Esophagus squamous epithelium (tissue), 5 donors: ENCODE measurements at places on chromosomes 6 and 20. TPM values are rescaled to one million over a fixed set of nuclear protein-coding genes. Genes with fewer than 3 reads are reported as not detected.

GRCh38 chr6:140011537-140011936, 637.1 kb upstream of the CITED2 start:
- H3K27ac ChIP-seq, result no peak overlapping the region
- no peak overlapping the region for H3K4me3 ChIP-seq
- no peaks in the 10 kb centered on the region for H3K4me1 ChIP-seq
- H3K36me3 ChIP-seq, result no peaks in the 10 kb centered on the region
- H3K27me3 ChIP-seq, result no peaks in the 10 kb centered on the region

TBX18 gene
- 3.5 TPM for total RNA-seq

TBXT gene
- not detected for total RNA-seq

POU5F1 gene
- total RNA-seq, result 0.92 TPM

GRCh38 chr20:25058847-25059810, 1.2 kb upstream of the ACSS1 start:
- H3K4me3 ChIP-seq, result peak overlapping the region; percentile 95
- no peaks in the 10 kb centered on the region for H3K36me3 ChIP-seq
- no peaks in the 10 kb centered on the region for H3K27me3 ChIP-seq
- H3K27ac ChIP-seq, result peak overlapping the region; percentile 96

DNA sequence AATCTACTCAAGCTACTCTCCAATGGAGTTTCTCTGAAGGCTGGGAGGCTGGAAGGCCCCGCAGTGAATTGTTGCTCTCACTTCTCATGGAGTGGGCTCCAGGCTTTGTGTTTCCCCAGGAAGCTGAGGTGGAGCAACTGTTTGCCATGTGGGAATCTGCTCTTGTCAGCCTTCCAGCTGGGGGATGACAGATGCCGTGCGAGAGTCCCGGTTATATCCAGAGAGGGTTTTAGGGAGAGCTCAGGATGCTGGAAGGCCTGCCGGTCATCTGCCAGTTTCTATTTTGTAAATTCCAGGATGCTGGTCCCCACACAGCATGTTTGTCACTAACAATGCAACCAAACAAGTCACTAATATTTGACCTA, 98.2 kb upstream of the NAA20 start:
- peaks cover 33% of the 10 kb centered on the region for H3K4me1 ChIP-seq
- no peak overlapping the region for H3K27ac ChIP-seq
- DNase-seq, result no peak
- H3K4me3 ChIP-seq, result no peak overlapping the region
- H3K36me3 ChIP-seq, result no peaks in the 10 kb centered on the region

SLC13A3 gene
- 1.1 TPM for total RNA-seq

DNA sequence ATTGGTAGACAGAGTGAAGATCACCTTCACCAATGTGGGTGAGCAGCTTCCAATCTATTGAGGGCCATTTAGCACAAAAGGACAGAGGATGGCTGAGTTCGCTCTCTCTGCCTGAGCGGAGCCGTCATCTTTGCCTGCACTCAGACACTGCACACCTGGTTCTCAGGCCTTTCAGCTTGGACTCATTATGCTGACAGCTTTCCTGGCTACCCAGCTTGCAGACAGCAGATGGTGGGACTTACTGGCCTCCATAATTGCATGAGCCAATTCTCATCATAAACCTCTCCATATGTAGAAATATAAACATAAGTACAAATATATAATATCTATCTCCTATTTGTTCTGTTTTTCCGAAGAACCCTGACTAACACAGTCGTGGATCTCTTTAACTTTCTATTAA, 13.7 kb downstream of the TBXT start:
- no peaks in the 10 kb centered on the region for H3K4me1 ChIP-seq
- no peak for DNase-seq
- H3K36me3 ChIP-seq, result no peaks in the 10 kb centered on the region
- H3K27me3 ChIP-seq, result peaks cover 21% of the 10 kb centered on the region
- H3K4me3 ChIP-seq, result no peak overlapping the region
- H3K27ac ChIP-seq, result no peak overlapping the region

CD24 gene
- total RNA-seq, result 1,654 TPM

DNA sequence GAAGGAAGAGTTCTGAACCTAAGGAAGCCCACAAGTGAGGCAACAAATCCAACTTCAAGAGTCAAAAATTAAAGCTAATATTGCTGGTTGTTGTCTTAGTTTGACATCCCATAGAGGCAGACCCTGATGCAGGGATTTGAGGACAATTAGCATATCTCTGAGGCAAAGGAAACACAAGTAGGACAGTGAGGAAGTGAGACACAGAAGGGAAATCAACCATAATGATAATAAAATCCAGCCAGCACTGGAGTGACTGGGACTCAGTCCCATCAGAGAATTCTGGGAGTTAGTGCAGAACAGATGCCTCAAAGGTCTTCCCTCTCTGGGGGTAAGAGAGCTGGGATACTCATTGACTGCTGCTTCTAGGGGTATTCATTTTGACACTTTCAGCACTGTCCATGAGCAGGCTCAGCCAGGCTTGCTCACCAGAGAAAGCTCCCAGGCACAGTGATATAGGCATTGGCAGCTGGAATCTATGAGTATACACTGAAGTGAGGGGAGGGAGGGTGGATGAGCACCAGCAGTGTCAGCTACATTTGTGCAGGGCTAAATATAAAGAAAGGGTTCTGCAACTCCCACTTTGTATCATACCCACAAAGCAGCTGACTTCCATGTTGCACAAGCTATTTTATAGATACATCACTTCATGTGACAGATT, 43.4 kb upstream of the SPTLC3 start:
- H3K4me1 ChIP-seq, result no peaks in the 10 kb centered on the region
- H3K27ac ChIP-seq, result no peak overlapping the region
- no peaks in the 10 kb centered on the region for H3K36me3 ChIP-seq
- H3K27me3 ChIP-seq, result no peaks in the 10 kb centered on the region

- H3K4me1 ChIP-seq, result no peaks in the 10 kb centered on the region
- H3K36me3 ChIP-seq, result no peaks in the 10 kb centered on the region
- H3K4me3 ChIP-seq, result no peak overlapping the region
Measured at GRCh38 chr6:71892641-71893040, 6.3 kb downstream of the RIMS1 start.

SASH1 gene
- total RNA-seq, result 62.7 TPM

INSM1 gene
- total RNA-seq, result not detected

PTPRK gene
- total RNA-seq, result 10.3 TPM

- H3K27ac ChIP-seq, result peak overlapping the region; percentile 32
- no peak overlapping the region for H3K4me3 ChIP-seq
- peaks cover 45% of the 10 kb centered on the region for H3K4me1 ChIP-seq
- no peaks in the 10 kb centered on the region for H3K36me3 ChIP-seq
Measured at GRCh38 chr20:51525241-51526105, 17.0 kb downstream of the NFATC2 start.

GRCh38 chr6:80460257-80460865, 353.9 kb downstream of the BCKDHB start:
- H3K4me1 ChIP-seq, result peaks cover 18% of the 10 kb centered on the region
- no peak overlapping the region for H3K27ac ChIP-seq
- no peaks in the 10 kb centered on the region for H3K27me3 ChIP-seq
- no peak overlapping the region for H3K4me3 ChIP-seq
- DNase-seq, result no peak

DNA sequence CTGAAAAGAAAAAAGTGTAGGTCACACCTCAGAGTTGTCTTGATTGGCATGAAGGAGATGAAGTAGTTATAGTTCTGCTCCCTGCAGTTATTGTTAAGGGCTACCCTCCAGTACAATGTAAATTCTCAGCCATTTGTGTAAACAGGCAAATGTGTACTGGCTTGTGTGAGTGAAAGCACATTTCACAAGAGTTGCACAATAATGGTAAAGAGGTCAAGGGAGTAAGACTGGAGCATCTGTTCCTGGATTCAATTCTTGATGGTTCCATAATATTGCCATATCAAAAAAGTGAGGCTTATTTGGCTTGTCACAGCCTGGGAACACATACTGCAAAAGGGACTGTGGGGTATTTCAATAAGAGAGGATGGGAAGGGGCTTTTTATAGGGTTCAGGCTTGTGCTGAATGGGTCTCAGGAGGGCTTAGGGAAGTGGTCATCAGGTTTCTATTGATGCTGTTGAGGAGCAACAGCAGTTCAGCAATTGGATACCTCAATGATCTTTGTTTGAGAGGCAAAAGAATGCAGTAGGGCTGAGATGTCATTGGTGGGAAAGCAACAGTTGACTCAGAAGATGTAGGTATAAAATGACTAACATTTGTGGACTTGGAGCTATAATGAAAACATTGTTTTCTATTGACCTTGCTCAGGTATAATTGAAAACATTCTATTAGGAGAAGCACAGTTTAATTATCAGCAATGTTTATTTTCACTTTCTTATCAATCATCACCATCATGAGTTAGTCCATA, 402.6 kb downstream of the BCKDHB start:
- H3K4me1 ChIP-seq, result no peaks in the 10 kb centered on the region
- no peak for DNase-seq
- H3K27ac ChIP-seq, result no peak overlapping the region
- no peaks in the 10 kb centered on the region for H3K36me3 ChIP-seq
- no peak overlapping the region for H3K4me3 ChIP-seq

- no peak overlapping the region for H3K4me3 ChIP-seq
- peaks cover 16% of the 10 kb centered on the region for H3K4me1 ChIP-seq
- no peaks in the 10 kb centered on the region for H3K27me3 ChIP-seq
Measured at GRCh38 chr20:10629946-10630650, 43.7 kb downstream of the JAG1 start.

HSPA12B gene
- 0.64 TPM for total RNA-seq

- no peaks in the 10 kb centered on the region for H3K4me1 ChIP-seq
- H3K4me3 ChIP-seq, result no peak overlapping the region
Measured at GRCh38 chr6:12602951-12603672, 113.5 kb upstream of the PHACTR1 start.

GTSF1L gene
- not detected for total RNA-seq

DZANK1 gene
- 1.1 TPM for total RNA-seq

- H3K36me3 ChIP-seq, result no peaks in the 10 kb centered on the region
- no peaks in the 10 kb centered on the region for H3K27me3 ChIP-seq
- H3K4me3 ChIP-seq, result no peak overlapping the region
- DNase-seq, result no peak
- H3K27ac ChIP-seq, result no peak overlapping the region
Measured at GRCh38 chr6:78844899-78845298, 22.5 kb upstream of the IRAK1BP1 start.

GRCh38 chr6:47075168-47075567, 33.0 kb upstream of the ADGRF1 start:
- no peaks in the 10 kb centered on the region for H3K36me3 ChIP-seq
- peak overlapping the region; percentile 2 for H3K27ac ChIP-seq
- no peaks in the 10 kb centered on the region for H3K27me3 ChIP-seq
- no peak for DNase-seq

SMPDL3A gene
- 21.7 TPM for total RNA-seq

TFAP2A gene
- 11.6 TPM for total RNA-seq

PRDM13 gene
- not detected for total RNA-seq

TINAG gene
- not detected for total RNA-seq

DNA sequence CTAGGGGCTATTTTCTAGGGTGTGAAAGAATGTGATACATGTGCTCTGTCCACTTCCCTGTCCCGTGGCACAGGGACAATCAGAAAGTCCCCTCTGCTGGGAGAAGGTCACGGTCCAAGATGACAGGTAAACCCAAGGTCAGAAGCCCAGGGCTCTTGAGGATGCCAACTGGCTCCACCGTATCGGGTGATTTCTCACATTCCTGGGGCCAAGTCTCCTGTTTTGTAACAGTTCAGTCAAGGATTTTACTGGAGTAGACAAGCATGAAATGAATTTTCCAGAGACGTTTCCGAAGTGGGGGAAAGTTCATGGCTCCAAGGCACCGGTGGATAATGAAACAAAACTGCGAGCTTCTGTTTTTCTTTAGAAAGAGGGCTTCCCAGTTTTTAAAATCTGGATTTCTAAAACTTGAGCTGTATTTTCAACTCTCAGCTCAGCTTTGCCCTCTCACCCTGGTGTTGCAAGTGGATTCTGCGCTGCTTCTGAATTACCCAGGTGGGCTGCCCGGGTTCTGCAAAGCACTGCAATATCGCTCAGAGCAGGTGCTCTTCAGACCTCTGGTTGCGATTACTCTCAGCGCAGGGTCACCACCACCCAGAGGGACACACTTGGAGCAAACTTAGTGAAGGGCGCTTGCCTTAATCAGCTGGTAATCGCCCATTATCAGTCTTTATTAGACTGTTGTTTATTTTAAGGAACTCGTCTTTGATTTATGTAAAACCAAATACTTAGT, 64.4 kb upstream of the TMEM170B start:
- H3K27me3 ChIP-seq, result no peaks in the 10 kb centered on the region
- H3K36me3 ChIP-seq, result no peaks in the 10 kb centered on the region
- no peak for DNase-seq

TNXB gene
- 37.5 TPM for total RNA-seq

- H3K4me3 ChIP-seq, result no peak overlapping the region
- H3K36me3 ChIP-seq, result no peaks in the 10 kb centered on the region
- H3K27ac ChIP-seq, result no peak overlapping the region
- H3K27me3 ChIP-seq, result peaks cover 12% of the 10 kb centered on the region
- no peaks in the 10 kb centered on the region for H3K4me1 ChIP-seq
- DNase-seq, result no peak
Measured at GRCh38 chr20:20235681-20236080, 132.2 kb upstream of the INSM1 start.

HFE gene
- 2.9 TPM for total RNA-seq

DNA sequence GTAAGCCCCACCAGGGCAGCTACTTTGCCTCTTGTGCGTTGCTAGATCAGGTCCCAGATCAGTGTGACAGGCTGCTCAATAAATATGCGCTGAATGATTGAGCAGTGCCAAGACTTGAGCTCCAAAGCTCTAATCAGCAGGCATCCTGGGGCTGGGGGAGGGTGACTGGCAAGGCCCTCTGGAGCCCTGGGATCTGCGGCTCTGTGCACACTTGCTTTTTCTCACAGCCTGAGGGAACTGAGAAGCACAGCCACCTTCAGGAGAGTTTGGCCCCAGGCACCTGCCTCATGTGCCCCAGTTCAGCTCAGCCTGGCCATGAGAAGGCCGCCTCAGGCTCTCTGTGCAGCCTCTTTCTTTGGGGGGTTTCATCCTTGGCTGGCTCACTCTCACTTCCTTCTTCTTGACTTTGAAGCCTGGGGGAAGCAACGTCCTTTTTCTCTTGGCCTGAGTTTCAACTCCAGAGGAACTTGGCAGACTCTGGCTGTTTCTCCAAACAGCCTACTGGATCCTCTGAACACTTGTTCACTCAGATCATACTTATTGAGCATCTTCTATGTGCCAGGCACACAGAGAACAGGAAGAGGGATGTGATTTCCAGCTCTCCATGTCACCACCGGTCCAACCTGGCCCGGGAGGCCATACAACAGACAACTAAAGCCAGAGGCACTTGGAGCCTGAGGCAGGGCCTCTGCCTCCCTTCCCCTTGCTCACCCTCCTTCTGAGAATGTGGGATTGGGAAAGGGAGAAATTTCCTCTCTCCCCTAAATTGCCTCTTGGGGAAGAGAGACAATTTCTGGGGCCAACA, 114.0 kb downstream of the VEGFA start:
- peaks cover 25% of the 10 kb centered on the region for H3K4me1 ChIP-seq
- no peak overlapping the region for H3K4me3 ChIP-seq
- H3K36me3 ChIP-seq, result no peaks in the 10 kb centered on the region
- H3K27me3 ChIP-seq, result no peaks in the 10 kb centered on the region
- peak overlapping the region; percentile 21 for H3K27ac ChIP-seq

- H3K27me3 ChIP-seq, result no peaks in the 10 kb centered on the region
- no peaks in the 10 kb centered on the region for H3K4me1 ChIP-seq
- H3K27ac ChIP-seq, result no peak overlapping the region
Measured at GRCh38 chr6:150202404-150202803, 59.6 kb downstream of the PPP1R14C start.

BTNL2 gene
- total RNA-seq, result not detected

- no peaks in the 10 kb centered on the region for H3K4me1 ChIP-seq
- H3K27ac ChIP-seq, result no peak overlapping the region
- no peak for DNase-seq
- no peak overlapping the region for H3K4me3 ChIP-seq
- H3K36me3 ChIP-seq, result no peaks in the 10 kb centered on the region
Measured at GRCh38 chr6:52839124-52840055, 1.2 kb downstream of the GSTA5 start.

GRCh38 chr6:67496191-67496590, 1138.9 kb upstream of the ADGRB3 start:
- no peak overlapping the region for H3K27ac ChIP-seq
- H3K4me1 ChIP-seq, result no peaks in the 10 kb centered on the region
